Left colon (tissue), 2 donors: ENCODE measurements at places on chromosomes 3 and 15.

DNA sequence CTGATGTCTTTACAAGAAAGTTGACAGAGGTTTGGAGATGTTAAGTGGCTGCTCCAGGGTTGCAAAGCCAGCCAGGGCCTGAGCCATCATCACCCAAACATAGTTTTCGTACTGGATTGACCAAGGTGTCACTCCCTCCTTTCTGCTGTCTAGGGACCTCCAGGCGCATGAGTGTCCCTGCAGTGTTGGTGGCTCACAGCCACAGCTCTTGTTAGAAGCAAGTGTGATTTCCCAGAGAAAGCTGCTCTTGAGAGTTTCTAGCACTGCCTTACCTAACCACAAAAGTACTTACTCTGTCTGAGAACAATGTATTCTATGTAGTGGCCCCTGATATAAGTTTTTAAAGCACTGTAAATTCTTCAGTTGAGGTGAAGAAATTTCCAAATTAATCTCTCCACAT lies 144.1 kb downstream of the SOX2 start:
- DNase-seq, result no peak

- no peak for DNase-seq
These were observed 60.8 kb upstream of the ARHGEF26 start for GRCh38 chr3:154060238-154061000.

- no peak for DNase-seq
These were observed 9.6 kb downstream of the CHRNA5 start for GRCh38 chr15:78574944-78575343.

- no peak for DNase-seq
These were observed 43.6 kb upstream of the RPL32 start for GRCh38 chr3:12884790-12885582.

DNA sequence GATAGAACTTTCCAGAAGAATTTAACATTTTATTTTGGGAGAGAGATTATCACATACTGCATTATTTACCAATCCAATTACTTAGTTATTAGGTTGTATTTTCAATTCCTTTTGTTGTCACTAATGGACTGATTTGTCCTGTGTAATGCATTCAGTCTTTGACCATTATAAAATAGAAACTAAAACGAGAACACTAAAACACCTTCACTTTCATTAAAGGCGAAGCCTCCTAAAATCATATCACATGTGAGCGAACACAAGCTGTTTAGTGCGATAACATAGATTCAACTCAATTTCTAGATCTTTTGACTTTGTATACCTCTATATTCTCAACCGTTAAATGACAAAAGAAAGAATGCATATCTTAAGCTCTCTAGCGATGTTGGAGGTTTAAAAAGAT lies 253.4 kb downstream of the VGLL3 start:
- no peak for DNase-seq

GRCh38 chr3:197511130-197511529 lies 44.6 kb downstream of the BDH1 start:
- no peak for DNase-seq

- no peak for DNase-seq
These were observed 24.1 kb upstream of the CPNE9 start for GRCh38 chr3:9679476-9680080.
